ENCODE measurements at places on chromosomes 2 and 18.

DNA sequence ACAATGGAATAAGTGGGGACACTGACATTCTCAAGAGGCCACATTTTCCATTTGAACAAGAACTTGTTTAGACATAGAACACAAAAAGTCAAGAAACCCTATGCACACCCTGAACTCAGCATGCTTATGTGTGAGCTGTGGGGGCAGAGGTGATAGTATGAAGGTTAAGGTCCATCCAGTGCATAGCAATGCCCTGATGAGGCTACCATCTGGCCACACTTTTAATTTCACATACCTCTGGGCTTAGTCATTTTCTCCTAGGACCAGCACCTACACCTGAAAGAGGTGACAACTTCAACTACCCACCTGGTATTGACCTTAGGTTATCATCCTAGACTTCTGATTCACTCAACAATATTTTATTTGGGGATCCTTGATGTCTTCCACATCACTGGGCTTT is 139.8 kb downstream of the PIK3C3 start:
- DNase-seq = no peak

GRCh38 chr2:109143214-109144187 is 14.5 kb downstream of the SH3RF3 start:
- DNase-seq = peak; percentile 43

DNA sequence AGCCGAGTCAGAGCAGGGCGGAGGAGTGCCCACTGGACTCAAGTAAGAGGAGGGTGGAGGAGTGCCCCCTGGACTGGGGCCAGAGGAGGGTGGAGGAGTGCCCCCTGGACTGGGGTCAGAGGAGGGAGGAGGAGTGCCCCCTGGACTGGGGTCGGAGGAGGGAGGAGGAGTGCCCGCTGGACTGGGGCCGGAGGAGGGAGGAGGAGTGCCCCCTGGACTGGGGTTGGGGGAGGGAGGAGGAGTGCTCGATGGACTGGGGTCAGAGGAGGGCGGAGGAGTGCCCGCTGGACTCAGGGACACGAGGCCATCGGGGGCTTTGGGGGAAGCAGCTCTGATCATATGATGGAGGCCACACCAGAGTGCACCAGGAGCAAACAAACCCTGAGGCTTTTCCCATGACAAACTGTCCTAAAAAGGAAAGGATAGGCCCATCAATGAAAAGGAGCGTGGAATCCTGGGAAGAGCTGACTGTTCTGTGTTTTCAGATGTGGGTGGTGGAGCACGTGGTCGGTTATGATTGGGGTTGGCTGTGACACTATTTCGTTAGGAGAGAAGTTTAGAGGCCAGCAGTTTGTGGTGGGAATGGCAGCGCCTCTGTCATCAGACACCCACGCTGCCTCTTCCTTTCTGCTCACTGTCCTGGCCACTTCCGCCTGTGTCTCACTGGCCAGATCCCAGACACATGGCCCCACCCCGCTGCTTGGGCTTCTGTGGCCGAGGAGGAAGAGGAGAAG is 24.5 kb upstream of the HPCAL1 start:
- no peak for DNase-seq

- no peak for DNase-seq
These were observed 73.1 kb downstream of the RDH14 start for GRCh38 chr2:18487106-18487913.

DNA sequence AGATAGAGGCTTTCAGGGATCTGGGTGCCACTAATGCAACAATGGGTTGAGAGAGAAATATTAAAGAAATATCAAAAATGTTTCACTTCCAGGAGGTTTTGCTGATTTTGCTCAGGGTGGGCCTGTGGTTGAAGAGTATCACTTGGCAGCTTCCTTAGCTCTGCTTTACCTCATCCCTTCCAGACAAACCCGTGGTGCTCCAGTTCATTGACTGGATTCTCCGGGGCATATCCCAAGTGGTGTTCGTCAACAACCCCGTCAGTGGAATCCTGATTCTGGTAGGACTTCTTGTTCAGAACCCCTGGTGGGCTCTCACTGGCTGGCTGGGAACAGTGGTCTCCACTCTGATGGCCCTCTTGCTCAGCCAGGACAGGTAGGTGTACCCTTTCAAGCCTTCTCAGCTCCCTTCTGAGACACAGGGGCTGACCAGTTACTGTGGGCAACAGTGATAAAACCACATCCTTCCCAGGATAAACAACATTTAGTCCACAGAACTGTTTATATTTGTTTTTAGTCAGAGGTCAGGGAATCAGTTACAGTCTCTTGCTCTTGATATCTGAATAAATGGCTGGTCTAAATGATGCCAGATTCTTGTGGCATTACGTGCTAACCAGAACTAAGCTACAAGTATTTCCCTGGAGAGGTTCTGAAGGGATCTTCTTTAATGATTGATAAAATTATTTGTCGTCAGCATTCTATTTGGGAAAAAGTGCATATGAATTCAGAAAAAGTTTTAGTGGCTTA is 7.0 kb downstream of the SLC14A1 start:
- no peak for DNase-seq

DNA sequence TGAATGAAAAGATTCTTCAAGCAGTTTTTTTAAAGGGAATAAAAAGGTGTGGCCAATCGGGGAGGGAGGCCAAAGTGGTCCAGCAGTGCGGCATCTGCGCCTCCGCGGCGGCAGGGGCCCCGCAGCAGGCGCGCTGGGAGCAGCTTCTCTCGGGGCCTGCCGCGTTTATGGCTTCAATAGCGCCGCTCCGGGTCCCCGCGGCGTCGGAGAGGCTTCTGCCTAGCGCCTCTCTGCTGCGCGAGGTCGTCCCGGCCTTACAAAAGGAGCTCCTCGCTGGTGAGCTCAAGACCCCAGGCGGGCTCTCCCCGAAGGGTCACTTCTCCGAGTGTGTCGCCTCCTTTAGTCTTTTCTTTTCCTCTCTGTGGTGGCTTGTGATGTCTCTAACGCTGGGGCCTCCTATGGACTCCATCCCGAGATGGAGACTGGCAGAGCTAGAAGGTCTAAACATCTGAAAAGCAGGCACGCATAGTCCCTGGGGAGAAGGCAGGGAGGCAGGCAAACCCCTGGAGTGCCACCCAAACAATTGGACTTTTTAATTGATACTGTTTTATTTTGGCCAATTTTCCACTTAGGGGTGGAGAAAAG is 67.1 kb downstream of the SUMO1 start:
- DNase-seq = peak; percentile 25

DNA sequence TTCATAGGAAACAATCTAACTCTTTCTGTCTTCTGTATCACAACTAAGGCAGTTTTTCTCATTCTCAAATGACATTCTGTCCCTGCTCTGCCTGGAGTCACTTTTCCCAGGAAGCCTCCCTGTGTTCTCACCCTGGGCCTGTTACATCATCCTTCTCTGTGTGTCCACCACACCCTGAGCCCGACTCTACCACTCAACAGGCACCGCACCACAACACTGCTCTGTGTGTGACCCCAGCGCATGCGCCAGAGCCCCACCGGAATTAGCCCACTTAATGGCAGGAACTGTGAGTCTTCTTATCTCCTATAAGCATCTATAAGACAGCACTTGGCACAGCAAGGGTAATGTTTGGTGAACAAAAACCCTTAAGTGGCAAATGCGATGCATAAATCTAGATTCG is 32.3 kb downstream of the TGFBRAP1 start:
- DNase-seq = no peak

DNA sequence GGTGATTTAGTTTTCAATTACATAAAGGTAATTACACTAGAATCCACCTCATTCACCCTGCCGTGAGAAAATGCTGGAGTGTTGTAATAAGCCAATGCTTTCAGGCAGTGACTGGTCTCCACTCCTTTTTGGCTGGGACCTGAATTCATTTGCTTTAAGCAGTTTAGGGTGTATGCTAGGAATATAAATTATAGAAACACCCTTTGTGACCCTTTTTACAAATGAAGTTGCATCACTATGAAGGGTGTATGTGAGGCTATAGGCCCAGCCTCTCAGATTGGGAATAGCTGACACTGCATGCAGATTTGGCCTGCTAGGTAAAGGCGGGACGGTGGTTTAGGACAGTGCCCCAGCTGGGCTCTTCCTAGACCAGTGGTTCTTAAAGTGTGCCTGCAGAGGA is 50.8 kb upstream of the NFE2L2 start:
- no peak for DNase-seq

- DNase-seq = no peak
These were observed 1099.9 kb downstream of the DPP10 start for GRCh38 chr2:115542331-115542730.

DNA sequence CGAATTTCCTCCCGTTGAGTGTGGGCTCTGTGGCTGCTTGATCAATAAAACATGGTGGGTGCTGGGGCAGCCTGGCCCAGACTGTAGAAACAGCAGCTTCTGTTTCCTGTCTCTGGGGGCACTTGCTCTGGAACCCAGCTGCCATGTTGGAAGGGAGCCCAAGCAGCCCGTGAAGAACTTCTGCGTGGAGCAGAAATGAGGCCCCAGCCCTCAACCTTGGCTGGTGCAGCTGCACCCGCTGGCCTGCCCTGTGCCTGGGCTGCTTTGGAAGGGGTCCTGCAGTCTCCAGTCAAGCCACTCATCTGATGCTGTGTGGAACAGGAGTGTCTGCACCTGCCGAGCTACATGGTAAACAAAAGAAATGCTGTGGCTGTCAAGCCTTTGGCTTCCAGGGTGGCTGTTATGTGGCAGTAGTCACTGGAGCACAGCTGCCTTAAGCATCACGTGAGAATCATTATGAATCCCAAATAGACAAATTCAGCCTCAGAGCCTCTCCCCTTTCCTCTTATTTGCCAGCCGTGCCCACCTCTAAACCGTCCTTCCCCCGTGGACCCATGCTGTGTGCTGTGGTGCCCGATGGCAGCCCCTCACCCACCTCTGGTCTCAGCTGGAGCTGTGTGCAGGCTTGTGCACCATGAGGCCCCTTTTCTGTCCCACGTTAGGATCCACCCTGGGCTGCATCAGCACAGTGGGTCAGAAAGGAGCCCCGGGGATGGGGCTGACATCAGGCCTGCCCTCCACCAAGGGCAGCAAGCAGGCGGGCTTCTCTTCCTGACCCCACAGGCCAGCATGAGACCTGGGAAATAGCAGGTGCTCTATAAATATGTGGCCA is 134.0 kb upstream of the HDAC4 start:
- DNase-seq = no peak

GRCh38 chr2:235506291-235506996 is 12.6 kb downstream of the AGAP1 start:
- no peak for DNase-seq

DNA sequence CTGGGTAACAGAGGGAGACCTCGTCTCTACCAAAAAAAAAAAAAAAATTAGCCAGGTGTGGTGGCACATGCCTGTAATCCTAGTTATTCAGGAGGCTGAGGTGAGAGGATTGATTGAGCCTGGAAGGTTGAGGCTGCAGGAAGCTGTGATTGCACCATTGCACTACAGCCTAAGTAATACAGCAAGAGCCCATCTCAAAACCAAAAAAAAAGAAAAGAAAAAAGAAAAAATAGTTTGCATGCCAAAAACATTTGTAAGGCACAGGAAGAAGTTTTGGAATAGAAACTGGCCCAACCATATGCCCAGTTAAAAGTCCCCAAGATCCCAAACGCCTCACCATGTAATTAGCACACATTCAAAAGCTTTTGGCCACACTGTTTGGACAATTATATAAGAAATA is 13.4 kb upstream of the ACOXL start:
- DNase-seq = no peak

DNA sequence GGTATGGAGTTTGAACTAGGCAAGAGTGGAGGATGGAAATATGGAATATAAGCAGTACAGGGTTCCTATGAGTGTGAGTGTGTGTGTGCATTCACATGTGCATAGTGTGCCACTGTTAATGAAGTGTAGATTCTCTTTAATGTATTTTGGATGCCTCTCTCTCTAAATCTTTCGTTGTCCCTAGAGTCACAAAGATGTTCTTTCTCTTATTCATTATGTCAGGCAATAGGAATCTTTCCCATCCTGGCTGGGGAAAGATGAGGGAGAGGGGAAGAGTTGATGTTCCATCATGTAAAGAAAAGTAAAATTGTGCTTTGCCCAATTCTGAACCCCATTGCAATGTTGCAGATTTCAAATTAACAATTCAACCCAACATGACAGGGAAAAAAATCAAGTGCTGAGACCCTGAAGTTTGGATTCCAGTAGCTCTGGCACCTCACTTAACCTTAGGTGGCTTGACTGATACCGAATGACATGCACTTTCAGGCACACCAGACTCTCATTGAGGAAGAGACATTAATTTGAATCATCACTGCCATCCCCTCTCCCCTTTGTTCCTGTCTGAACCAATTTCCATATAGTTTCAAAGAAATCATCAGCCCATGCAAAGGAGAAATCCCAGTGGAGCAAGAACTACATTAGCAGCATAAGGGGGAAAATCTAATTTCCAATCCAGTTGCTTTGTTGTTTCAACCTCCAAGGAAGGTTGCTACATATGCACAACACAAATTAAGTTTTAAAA is 28.0 kb downstream of the KLF7 start:
- DNase-seq = no peak

GRCh38 chr2:224951723-224952481 is 90.4 kb downstream of the DOCK10 start:
- peak; percentile 34 for DNase-seq

DNA sequence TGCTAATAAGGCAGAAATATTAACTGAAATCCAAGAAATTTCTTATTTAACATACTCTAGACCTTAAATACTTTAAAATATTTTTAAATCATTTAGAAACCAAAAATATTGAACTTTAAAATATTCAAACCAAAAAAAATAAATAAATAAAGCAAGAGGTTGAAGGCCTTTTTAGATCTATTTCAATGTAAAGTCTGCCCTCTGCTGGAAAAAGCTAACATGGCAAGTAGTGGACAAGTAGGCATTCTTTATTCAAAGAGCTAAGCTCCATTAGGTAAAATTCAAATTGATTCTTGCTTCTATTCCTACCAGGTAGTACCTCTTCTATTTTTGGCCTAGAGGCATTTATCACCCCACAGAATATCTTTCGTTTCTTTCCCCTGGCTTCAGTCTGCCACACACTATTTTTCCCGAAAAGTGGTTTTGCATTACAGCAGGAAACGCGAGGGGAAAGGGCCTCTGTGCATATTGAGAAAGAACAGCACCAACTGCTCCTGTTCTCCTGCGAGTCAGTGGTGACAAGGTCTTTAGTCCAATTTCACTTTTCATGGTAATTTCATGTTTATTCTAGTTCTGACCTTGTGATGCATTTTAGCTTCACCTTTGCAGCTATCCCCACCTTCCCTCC is 20.4 kb downstream of the IFIH1 start:
- DNase-seq = peak; percentile 29

- DNase-seq = no peak
These were observed 21.6 kb downstream of the SNORC start for GRCh38 chr2:232891621-232892071.

DNA sequence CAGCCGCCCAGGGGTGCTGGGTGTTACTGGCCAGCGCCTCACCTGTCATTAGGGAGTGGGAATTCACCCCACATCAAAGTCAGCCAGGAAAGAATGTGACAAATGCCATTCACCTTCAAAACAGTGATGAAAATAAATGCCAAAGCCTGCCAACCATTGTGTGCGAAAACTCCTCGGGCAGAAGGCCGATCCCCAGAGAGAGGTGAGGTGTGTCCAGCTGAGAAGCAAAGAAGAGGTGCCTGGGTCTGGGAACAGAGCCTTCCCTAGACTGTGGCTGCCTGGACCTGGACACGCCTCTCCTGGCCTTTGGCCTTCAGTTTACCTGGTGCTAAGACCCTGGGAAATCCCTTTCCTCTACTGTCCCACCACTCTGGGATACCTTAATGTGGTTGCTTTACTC is 142.7 kb downstream of the CYP26B1 start:
- no peak for DNase-seq
